HepG2 (cell line): ENCODE measurements at places on chromosomes 2 and 18. TPM values are rescaled to one million over a fixed set of nuclear protein-coding genes. Genes with fewer than 3 reads are reported as not detected.

DNA sequence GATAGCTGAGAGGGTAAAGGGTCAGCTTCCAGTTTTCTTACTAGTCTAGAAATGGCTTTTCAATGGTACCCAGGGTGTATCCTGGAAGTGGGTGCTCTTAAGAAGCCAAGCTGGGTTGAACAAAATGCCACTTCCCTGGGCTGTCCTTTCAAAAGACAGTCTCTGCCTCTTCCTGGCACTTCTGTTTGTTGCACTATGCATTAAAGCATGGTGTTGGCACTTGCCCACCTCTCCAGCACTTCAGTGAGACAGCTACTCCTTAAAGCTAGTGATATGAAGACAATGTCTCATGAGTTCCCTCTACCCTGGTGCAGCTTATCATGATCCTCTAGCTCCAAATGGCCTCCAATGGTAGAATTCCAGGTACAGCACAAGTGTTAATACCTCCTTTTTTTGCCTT is 74.3 kb upstream of the IGFBP5 start:
- no peak for DNase-seq

DNA sequence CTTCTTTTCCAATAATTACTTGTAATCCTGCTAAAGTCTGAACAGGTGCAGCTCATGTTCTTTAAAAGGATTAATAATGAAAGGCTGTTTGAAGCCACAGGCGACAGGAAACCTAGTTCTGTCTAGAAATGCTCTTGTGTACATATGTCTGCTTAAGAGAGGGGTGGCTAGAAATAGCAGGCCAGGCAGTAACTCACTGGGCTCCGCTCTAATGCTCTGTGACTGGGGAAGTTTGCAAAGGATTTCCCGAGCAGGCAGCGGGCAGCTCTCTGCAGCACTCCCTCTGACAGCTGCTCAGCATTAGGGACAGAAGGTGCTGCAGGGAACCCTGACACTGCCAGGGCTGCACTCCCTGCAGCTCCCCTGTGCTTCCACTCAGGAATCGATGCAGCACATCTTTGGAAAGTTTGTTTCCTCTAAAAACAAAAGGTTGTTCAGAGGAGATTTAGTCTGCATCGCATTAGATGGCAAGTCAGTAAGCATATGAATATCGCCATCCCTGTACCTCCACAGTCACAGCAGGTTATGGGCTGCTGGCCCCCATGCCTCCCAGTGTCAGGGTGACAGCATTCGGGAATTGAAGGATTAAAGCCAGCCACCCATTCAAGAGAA is 33.1 kb upstream of the TTC39C start:
- no peak for DNase-seq

GRCh38 chr2:239244625-239245024 is 156.2 kb downstream of the HDAC4 start:
- no peak for DNase-seq

- DNase-seq: no peak
These were observed 227.7 kb downstream of the GPD2 start for GRCh38 chr2:156663757-156664409.

GRCh38 chr2:175181877-175182308 is 383 bp upstream of the ATP5MC3 start:
- DNase-seq: no peak

- DNase-seq: no peak
These were observed 90.6 kb upstream of the WDR75 start for GRCh38 chr2:189350540-189351209.

DNA sequence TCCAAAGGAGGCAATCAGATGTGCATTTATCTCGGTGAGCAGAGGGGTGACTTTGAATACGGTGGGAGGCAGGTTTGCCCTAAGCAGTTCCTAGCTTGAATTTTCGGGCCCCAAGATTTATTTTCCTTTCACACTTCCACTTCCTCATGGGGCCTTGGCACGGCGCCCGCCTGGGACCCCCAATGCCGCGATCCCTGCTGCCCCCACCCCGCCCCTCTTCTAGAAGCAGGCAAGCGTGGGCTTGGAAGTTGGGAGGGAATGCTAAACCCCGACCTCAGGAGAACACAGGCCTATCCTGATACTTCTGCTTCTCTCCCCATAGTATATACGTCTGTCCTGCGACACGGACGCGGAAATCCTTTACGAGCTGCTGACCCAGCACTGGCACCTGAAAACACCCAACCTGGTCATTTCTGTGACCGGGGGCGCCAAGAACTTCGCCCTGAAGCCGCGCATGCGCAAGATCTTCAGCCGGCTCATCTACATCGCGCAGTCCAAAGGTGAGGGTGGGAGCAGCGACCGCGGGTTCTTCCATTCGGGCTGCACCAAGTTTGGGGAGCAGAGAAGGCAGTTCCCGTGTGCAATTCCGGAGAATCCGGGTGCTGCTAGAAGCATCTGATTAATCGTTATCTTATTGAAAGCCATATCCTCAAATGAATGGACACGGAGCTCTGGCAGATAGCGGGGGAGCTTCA is 21.6 kb downstream of the TRPM8 start:
- no peak for DNase-seq

- no peak for DNase-seq
These were observed 725.6 kb upstream of the ID2 start for GRCh38 chr2:7956126-7956689.

DNA sequence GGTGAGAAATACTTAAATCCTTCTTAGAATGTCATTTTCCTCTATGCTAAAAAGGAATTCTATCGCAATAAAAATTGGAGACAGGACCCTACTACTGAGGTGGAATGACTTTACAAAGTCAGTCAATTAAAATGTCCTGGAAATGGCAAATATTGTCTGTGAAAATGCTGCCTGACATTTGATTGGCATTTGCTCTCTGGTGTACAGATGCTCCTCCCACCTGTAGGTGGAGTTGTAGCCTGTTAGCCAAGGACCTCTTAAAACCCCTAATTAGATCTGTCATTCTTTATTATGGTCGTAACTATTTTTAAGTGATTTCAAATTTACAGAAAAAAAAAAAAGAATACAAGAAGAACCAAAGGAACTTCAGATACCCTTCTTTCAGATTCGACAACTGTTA is 393.1 kb upstream of the KLHL29 start:
- no peak for DNase-seq

GRCh38 chr2:219486380-219486959 is 12.2 kb upstream of the GMPPA start:
- DNase-seq: no peak

GRCh38 chr18:49531678-49532153 is 30.1 kb upstream of the LIPG start:
- peak; percentile 12 for DNase-seq

GRCh38 chr2:182548031-182548950 is 121.5 kb upstream of the PDE1A start:
- no peak for DNase-seq

- no peak for DNase-seq
These were observed 51.9 kb downstream of the REEP1 start for GRCh38 chr2:86285571-86285970.

GRCh38 chr2:217396165-217396564 is 536.3 kb upstream of the TNP1 start:
- DNase-seq: no peak

DNA sequence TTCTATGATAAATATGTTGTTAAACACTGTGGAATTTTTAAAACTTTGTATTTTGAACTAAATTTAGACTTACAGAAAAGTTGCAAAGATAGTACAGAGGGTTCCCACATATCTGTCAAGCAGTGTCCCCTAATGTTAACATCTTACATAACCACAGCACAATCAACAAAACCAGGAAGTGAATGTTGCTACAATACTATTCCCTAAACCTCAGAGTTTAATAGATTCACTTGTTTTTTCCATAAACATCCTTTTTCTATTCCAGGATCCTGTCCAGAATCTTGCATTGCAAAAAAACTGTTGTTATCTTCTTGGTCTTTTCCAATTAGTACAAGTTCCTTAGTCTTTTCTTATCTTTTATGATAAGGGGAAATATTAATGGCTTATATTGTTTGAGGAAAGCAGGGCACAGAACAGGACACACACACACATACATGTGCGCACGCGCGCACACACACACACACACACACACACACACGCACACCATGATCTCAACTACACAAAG is 251.1 kb upstream of the TRIB2 start:
- no peak for DNase-seq

GRCh38 chr2:74081030-74081762 is 66.5 kb downstream of the BOLA3 start:
- DNase-seq: no peak

DNA sequence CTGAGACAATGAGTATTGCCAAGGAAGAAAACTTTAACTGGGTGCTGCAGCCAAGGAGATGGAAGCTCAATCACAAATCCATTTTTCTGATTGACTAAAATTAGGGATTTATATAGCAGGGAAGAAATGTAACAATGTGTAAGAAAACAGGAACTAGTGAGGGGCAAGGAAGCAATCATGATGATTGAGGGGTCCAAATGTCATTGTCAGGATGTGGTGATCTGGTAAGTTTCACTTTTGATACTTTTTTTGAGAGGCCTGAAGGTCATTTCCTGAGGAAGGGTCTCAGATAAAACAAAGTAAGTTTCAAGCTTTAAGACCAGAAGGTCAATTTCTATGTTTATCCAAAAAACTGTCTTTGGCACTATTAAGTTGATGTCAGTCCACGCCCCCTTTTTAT is 12.0 kb upstream of the GCC2 start:
- no peak for DNase-seq

- peak; percentile 21 for DNase-seq
These were observed 68.1 kb upstream of the FZD7 start for GRCh38 chr2:201965550-201965949.

- no peak for DNase-seq
These were observed 464 bp upstream of the SESTD1 start for GRCh38 chr2:179265082-179265510.

GREB1L gene
- total RNA-seq: 0.63 and 0.66 TPM in 2 replicates

ZSWIM2 gene
- not detected in 2 replicates for total RNA-seq

ASXL3 gene
- not detected in 2 replicates for total RNA-seq

GCG gene
- total RNA-seq: not detected in 2 replicates

POTEJ gene
- total RNA-seq: 0.04 TPM in 1 of 2 replicates, not detected in the other

XIRP2 gene
- 0.04 and 0.13 TPM in 2 replicates for total RNA-seq

VWC2L gene
- not detected in 2 replicates for total RNA-seq

REG1B gene
- not detected in 2 replicates for total RNA-seq
